Iris pigment epithelial cell (primary cell): ENCODE measurements at places on chromosomes 12 and 14.

GRCh38 chr14:103503296-103503695 is 19.3 kb downstream of the CKB start:
- no peak for DNase-seq

DNA sequence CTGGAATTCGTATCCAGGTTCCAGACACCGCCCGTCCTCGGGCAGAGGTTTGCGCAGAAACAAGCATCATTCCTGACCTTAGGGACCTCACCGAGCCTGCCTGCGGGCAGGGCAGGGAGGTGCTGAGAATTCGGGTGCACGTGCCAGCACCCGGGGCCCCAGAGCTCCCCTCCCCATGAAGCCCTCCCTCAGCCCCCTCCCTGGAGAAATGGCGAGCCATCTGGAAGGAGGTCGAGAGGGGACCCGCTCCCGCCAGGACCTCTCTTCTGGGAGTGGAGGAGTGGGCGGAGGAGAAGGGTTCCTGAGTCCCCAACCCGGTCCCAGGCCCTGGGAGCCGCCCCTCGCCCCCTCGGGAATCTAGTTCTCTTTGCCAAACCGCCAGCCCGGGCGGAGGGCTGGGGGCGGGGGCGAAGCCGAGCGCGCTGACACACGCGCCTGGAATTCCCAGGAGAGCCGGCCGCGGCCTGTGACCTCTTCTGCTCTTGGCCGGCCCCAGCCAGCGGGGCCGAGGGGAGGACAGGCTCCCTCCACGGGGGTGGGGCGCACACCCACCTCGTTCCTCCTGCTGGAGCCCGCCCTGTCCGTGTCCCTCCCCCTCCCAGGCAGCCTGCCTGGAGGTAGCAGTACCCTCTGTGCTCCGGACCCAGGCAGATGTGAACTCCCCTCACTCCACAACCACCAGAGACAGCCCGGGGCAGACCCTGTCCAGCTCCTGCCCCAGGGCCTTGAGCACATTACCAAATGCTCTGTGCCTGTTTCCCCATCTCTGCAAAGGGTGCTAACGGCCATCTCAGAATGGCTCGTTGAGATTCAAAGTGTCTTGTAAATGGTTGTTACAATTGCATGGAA is 23.0 kb upstream of the GPR132 start:
- DNase-seq, result peak; percentile 77

GRCh38 chr14:64767215-64767964 is 63.2 kb downstream of the PLEKHG3 start:
- no peak for DNase-seq

GRCh38 chr12:104344682-104345081 is 41.1 kb downstream of the EID3 start:
- DNase-seq, result no peak

- DNase-seq, result peak; percentile 76
Measured at GRCh38 chr12:109944561-109945359, 44.7 kb downstream of the TCHP start.

DNA sequence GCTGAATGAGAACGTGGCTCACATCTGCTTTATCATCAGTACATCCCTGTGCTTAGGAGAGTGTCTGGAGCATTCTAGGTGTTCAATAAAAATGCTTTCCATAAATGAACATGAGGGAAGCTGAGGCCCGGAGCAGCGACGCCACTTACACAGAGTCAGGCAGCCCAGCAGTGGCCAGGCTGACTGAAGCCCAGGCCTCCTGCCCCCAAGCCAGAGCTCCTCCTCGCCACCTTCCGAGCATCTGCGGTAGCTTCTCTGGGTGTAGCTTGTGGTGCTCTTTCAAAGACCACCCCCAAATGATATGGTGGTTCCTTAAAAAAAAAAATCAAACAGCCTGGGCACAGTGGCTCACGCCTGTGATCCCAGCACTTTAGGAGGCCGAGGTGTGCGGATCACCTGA is 88.8 kb downstream of the FBXL14 start:
- no peak for DNase-seq

- DNase-seq, result no peak
Measured at GRCh38 chr14:104394409-104394851, 185.1 kb upstream of the C14orf180 start.

- DNase-seq, result no peak
Measured at GRCh38 chr12:32145096-32145495, 38.4 kb downstream of the BICD1 start.

GRCh38 chr14:94217116-94217515 is 43.0 kb downstream of the PPP4R4 start:
- DNase-seq, result no peak

DNA sequence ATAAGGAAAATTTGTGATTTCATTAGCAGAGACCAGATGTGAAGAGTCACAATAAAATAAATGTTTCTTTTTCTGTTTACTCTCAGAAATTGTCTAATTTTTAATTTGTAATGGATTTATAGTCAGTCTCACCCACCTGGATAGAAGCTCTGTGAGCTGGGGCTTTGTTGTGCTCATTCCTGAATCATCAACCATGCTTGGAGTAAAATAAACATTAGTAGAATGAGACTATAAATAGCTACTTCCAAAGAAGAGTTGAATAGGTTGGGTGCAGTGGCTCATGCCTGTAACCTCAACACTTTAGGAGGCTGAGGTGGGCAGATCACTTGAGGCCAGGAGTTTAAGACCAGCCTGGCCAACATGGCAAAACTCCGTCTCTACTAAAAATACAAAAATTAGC is 185.3 kb upstream of the FBXO33 start:
- no peak for DNase-seq

- DNase-seq, result no peak
Measured at GRCh38 chr12:55965240-55965639, 602 bp downstream of the PMEL start.

DNA sequence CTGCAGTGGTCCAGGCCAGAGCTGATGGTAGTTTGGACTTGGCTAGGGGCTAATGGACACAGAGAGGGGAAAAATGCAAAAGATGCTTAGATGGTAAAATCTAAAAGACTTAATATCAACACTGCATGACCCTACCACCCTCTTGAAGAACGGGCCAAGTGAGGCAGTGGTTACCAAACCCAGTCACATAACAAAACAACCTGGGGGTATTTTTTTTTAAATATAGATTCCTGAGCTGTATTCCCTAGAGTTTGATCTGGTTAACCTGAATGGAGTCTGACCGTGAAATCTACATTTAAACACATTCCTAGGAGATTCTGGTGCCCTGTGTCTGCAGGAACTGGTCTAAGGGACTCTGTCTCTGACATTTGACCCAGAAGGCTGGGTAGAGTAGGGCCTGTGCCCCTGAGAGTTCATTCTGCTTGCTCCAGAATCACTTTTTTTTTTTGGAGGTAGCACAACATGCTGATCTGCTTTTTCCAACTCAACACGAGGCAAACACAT is 15.7 kb downstream of the ABHD4 start:
- DNase-seq, result peak; percentile 18

GRCh38 chr12:46628176-46628575 is 197.6 kb downstream of the SLC38A4 start:
- no peak for DNase-seq

- DNase-seq, result peak; percentile 80
Measured at GRCh38 chr14:57317248-57317833, 48.6 kb downstream of the AP5M1 start.
